ENCODE measurements at places on chromosomes 5 and 9.
A peak's percentile ranks its signal among the peaks of the same experiment; 100 is the strongest.

DNA sequence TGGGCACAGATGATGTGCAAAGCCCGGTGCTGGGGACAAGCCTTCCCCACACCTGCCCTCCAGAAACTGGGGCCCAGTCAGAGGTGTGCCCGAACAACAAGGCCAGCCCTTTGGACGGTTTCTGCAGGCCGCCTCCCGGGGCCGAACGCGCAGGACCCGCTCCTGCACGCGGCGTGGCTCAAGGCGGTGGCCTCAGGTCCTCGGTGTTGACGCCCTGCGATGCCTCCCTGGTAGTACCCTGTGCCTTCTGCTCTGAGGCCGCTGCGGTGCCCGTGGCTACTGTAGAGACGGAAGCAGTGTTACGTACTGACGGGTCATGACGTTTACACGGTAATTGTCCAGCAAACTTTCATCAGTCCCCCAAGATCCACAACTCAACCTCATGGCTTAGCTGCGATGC is 33.5 kb upstream of the FANCC start:
- ATAC-seq: no peak

DNA sequence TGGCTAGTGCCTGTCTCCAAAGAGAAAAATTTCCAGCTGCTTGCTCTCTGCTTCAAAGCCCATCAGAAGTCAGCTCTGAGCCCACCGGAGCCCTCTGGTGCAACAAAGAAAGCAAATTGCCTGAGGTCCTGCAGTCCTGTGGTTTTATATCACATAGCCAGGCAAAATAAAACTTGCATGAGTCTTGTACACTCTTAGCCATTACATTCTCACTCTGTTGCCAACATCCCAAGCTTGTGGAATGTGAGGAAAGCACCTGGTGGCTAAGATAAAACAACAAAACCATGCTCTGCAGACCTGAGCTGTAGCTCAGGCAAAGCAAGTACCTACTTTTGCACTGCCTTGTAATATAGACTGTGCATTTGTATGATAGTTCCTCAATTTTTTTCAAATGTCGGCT is 133.7 kb downstream of the GPBP1 start:
- no peak for ATAC-seq

DNA sequence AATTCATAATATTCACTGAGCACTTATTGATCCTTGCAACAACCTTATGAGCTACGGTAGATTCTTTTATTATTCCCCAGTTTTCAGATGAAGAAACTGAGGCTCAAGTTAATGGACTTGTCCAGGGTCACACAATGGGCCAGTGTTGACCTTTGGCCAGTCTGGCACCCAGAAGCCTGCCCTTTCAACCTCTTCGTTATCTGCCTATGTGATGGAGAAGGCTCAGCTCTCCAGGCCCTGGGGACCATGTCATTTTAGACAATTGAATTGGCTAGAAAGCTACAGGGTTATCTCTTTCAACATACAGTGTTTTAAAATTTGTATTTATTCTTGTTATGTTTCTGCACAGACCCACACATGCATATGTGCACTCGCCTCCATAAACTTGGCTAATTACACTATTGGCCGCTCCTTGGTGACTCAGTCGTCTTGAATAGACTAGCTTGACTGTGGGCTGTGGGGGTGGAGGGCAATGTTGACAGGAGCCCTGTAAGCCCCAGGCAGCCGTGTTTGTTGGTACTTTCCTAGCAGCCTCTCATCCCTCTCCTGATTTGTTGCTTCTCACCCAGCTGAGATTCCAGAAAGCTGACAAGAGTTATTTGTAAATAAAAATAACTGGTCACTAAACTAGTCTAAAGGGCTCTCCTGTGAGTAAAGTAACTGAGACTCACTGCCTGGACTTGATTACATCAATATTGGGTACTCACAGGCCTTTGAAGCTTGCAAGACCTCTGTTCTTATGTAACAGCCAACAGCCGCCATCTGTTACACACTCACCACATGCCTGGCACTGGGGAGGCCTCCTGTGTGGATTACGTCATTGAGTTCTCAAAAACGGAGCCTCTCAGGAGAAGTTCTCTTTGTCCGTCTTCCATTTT is 8.5 kb upstream of the ANGPTL2 start:
- ATAC-seq: peak; percentile 30

DNA sequence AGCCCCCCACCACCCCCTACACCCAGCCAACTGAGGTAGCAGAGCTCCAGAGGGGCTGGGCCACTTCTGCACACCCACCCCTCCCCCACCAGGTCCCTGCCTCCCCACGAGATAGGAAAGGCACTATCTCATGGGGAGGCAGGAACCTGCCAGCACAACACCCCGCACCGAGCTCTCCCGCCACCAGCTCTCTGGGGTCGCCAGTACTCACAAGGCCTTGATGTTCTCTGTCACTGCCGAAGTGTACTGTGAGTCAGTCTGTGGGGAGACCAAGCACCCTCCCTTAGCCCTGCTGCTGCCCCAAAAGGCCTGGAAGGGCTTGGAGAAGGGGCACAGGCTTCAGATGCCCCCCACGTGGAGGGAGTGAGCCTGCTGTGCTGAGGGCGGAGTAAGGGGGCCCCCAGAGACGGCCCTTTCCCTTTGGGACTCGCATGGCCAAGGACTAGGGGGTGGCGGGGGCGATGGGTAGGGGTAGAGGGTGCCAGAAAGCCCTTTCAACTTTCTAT is 5.9 kb downstream of the MGAT4B start:
- no peak for ATAC-seq

- no peak for ATAC-seq
These were observed 8.5 kb downstream of the HBEGF start for GRCh38 chr5:140337880-140338279.

GRCh38 chr5:124285071-124285470 is 461.4 kb downstream of the ZNF608 start:
- no peak for ATAC-seq

GRCh38 chr5:67511911-67512310 is 315.3 kb upstream of the CD180 start:
- ATAC-seq: no peak

DNA sequence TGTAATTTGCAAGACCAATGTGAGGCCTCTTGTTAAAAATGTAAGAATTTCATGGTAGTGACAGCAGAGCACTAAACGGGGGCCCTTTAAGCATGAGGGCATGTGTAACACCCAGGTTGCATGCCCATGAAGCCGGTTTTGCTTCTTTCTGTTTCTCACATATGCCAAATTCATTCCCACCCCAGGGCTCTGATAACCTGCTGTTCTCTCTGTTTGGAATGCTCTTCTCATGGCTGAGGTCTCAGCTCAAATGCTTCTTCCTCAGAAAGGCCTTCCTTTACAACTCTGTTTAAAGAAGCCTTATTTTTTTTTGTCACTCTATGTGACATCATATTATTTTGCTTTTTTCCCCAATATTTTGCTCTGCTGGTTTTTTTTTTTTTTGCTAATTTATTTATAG is 369.0 kb downstream of the KIAA0825 start:
- ATAC-seq: no peak

DNA sequence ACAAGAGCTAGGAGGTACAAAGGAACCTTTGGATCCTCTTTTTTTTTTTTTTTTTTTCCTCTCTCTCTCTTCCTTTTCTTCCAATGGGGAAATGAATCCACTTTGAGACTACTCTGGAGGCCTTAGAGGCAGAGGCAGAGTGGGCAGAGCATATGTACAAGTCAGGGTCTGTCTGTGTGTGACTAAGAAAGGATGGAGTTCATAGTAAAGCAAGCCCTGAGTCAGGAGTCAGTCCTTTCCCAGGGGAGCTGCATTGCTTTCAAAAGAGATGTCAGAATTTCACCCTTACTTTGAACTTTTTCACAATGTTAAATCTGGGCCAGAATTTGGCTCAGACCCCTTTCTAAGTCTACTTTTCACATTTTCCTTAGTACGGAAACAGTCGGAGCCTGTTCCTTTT is 792.4 kb upstream of the C9orf72 start:
- no peak for ATAC-seq

DNA sequence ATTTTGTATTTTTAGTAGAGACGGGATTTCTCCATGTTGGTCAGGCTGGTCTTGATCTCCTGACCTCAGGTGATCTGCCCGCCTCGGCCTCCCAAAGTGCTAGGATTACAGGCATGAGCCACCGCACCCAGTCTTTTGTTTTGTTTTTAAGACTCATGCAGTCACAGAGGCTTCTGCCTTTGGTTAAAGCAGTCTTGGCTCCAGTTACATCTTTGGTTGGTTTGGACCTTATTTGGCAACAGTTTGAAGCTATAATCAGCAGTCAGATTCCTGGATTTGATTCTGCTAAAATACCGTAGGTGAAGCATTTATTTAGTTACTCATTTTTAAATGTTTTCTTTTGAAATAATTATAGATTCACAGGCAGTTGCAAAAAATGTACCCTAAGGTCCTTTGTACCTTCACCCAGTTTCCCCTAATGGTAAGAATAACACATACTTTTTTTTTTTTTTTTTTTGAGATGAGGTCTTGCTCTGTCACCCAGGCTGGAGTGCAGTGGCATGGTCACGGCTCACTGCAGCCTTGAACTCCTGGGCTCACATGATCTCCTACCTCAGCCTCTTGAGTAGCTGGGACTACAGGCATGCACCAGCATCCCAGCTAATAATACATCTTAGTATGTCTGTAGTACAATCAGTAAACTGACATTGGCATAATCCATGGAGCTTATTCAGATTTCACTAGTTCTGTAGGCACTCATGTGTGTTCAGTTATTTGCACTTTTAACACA is 15.7 kb downstream of the USP20 start:
- no peak for ATAC-seq

DNA sequence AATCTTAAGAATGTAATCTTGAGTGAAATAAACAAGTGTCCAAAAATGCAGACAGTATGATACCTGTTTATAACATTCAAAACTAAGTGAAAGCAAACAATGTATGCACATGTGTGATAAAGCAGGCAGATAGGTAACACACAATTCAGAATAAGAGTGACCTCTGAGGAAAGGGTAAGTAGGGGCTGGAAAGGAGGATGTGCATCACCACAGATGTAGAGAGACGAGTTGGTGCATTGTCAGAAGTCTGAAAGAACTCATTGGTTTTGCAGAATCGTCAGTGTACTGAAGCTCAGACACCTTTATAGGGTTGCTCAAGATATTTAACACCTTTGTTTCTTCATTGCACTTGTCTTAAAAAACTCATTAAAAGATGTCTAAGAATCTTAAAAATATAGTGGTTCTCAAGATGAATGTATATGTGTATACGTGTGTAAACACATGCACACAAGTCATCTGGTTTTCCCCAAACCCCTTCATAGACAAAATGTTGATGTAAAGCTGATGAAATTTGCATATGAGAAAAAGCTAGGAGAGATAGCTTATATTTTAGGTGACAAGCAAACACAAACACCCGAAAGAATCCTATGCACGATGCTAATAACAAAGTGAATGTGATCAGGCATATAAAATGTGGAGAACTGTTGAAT is 197.6 kb upstream of the MEF2C start:
- ATAC-seq: no peak

DNA sequence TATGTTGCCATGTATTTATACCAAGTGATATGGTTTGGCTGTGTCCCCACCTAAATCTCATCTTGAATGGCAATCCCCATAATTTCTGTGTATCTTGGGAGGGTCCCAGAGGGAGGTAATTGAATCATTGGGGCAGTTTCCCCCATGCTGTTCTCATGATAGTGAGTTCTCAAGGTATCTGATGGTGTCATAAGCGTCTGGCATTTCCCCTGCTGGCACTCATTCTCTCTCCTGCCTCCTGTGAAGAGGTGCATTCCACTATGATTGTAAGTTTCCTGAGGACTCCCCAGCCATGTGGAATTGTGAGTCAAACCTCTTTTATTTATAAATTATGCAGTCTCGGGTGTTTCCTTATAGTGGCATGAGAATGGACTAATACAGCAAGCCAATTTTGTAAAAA is 140.8 kb upstream of the ADAMTSL1 start:
- no peak for ATAC-seq

DNA sequence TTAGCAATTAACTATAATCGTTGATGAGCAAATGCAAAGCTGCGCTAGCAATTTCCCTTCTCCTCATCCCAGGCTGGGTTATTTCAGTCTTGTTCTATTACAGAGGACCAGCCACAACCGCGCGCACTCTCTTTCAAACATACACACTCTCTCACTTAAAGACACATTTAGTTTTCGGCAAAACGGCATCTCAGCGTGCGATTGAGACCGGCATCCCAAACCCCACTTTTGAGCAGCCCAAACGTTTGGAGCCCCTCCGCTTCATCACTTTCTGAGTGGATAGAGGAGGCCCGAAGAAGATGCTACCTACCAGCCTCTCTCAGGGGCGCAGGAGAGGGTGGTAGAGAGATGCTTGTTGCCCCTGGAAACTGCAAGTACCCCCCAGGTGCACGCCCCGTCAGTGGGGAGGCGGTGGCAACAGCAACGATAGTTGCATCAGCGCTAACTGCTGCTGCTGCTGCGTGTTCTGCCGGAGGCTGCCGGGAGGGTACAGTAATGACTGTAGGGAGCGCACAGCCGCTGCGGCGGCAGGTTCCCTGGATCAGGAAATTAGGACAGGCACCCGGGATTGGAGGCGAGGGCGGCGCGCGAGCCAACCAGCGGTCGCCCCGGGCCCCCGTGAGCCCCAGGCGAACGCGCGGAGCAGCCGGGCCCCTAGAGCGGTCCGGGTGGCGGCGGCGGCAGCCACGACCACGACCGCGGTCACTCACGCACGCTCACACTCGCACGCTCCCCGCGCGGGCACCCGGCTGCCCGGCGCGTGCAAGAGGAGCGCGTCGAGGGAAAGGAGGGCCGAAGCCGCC is 467 bp upstream of the VLDLR start:
- ATAC-seq: peak; percentile 87

- no peak for ATAC-seq
These were observed at the start of gene PCDHA10 for GRCh38 chr5:140855772-140856674. Gene PCDHA10, plus strand, starts transcription at chr5:140855897. Its CDS starts 152 bp downstream, at chr5:140856049.

DNA sequence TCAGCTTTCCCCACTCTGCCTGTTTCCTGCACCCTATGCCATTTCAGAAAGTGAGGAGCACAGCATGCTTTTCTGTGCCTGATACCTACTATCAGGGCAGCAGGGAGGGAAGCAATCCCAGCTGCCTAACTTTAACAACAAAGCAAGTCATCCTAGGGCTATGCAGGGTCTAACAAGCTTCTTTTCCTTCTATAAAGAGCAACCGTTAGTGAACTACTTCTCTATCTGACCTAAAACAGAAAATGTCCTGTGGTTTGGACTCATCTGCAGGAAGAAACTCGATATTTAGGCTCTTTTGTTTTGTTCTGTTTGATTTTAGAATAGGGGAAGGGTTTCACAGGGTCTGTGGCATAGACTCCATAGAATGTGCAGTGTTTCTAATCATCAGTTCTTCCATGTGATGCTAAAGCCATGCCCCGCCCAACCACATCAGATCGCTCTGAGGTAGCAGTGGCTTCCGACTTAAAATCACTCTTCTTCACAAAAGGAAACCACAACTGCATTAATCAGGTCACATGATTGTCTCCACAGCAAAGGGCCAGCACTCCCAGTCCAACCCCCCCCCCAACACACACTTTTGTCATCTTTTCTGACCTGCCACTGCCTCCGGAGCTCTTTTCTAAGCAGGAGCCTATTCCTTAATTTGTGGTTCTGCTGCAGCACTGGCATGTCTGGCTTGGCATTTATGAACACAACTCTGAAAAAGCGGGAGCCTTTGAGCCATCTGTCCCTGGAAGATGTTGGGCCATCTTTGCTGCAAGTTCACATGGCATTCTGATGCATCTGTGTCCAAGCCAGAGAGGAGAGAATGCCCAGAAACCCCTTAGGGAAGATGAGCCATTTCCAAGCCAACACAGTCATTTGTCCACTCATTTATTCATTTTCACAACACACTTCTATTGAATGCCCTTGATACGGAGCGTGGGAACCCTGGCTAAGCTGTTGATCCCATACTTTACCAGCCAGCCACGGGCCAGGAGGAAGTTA is 71.6 kb downstream of the CFAP90 start:
- no peak for ATAC-seq

- peak; percentile 16 for ATAC-seq
These were observed 20.2 kb downstream of the FANCC start for GRCh38 chr9:95297316-95297715.

- ATAC-seq: peak; percentile 94
These were observed 17.7 kb upstream of the IL6ST start for GRCh38 chr5:56012281-56012963.
